ENCODE measurements at places on chromosomes 12 and 14.

GRCh38 chr12:53750812-53751335 is 905 bp downstream of the CISTR start:
- no peak for DNase-seq

- DNase-seq: no peak
Observed at GRCh38 chr12:113601656-113602263, 130.1 kb upstream of the LHX5 start.

GRCh38 chr12:4120316-4120917 is 153.1 kb upstream of the CCND2 start:
- DNase-seq: no peak

GRCh38 chr12:54486173-54486867 is 11.2 kb upstream of the NCKAP1L start:
- DNase-seq: no peak

DNA sequence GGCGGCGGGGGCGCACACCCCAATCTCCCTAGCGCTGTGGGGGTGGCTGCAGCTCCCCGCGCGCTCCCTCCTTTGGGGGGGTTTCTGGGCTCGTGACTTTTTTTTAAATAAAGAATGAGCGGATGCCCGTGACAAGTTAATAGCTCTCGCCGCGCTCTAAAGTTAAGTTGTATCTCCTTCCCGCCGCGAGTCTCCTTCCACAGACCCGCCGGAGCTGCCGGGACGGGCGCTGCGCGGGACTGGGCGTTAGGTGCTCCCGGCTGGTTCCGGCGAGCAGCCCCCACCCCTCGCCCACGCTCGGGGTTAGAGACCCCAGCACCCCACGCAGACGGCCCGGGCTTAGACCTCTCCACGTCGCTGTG is 82.6 kb upstream of the HMGA2 start:
- DNase-seq: peak; percentile 17

GRCh38 chr14:70924521-70924920 is 17.3 kb downstream of the PCNX1 start:
- no peak for DNase-seq

GRCh38 chr14:63224196-63224595 is 20.0 kb downstream of the RHOJ start:
- DNase-seq: no peak

- peak; percentile 34 for DNase-seq
Observed at GRCh38 chr12:9751204-9752144, 9.2 kb downstream of the CD69 start.

GRCh38 chr12:106304001-106304421 is 1.5 kb downstream of the TCP11L2 start:
- no peak for DNase-seq

Measured in HFFc6 (cell line).